ENCODE measurements at places on chromosomes 12 and 14. TPM values are rescaled to one million over a fixed set of nuclear protein-coding genes. Genes with fewer than 3 reads are reported as not detected.

The CELA1 gene
- total RNA-seq = not detected

The RND1 gene
- 39.1 TPM for total RNA-seq

The SERPINA3 gene
- 457 TPM for total RNA-seq

The BATF gene
- not detected for total RNA-seq

The SLC6A12 gene
- 7.9 TPM for total RNA-seq

The APOF gene
- 0.12 TPM for total RNA-seq
